Activated naive CD8-positive, alpha-beta T cell treated with anti-CD3 and anti-CD28 coated beads, Interleukin-2, amount 10 ng/mL, durations not matched to agents 7 days and 5 days (primary cell): ENCODE measurements at places on chromosomes 6 and 20. TPM values are rescaled to one million over a fixed set of nuclear protein-coding genes. Genes with fewer than 3 reads are reported as not detected.

DNA sequence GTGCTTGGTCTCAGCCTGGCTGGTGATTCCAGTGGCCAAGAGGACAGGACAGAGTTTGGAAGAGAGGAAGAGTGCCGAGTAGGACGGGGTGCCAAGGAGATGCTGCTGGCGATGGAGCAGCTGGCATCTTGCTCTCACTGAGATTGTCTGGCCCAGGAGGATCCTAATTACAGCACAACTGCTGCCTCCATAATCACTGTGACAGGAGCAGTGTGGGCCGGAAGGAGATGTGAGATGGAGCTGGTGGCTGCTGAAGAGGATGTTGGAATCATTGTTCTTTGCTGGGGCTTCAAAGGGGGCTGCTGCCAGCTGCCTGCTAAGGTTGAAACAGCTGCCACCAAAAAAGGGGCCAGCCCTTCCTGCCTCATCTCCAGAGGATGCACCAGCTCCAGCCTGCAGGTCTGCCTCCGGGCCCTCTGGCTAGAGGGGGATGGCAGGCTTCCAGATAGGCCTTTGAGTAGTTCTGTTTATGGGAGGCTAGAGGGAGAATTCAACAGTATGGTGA, 214.4 kb downstream of the RNF144B start:
- no peak for DNase-seq

DNA sequence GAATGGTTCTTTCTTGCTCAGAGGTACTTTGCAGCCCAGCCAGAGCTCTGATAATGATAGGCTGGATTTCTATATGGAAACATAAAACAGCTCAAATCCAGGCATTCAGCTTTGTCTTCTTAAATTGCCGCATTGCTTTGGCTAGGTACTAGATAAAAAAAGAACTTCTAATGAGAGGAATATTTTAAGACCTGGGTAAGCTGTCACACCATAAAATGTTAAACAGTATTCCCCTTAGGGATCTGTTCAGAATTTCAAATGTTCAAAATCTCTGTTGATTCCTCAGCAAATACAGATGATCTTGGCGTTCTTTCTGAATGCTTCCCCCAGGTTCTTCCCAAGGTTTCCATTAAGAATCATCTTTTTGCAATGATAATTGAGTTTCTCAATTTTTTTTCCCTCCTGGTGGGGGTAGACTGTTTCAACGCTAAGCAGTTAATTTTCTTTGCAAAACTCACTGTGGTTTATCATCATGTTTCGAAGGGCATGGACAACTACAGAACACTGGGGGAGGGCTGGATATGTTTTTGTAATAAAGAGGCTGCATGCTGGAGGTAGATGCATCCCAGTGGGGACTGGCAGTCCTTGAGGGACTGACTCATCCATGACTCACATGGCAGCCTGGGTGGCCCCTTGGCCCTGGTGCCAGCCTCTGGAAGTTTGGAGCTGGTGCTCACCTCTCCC, 31.0 kb downstream of the TIAM2 start:
- no peak for DNase-seq

- DNase-seq, result no peak
Observed at GRCh38 chr20:39468703-39469102, 506.6 kb downstream of the DHX35 start.

The HLA-DOB gene
- total RNA-seq, result 2.4 TPM

DNA sequence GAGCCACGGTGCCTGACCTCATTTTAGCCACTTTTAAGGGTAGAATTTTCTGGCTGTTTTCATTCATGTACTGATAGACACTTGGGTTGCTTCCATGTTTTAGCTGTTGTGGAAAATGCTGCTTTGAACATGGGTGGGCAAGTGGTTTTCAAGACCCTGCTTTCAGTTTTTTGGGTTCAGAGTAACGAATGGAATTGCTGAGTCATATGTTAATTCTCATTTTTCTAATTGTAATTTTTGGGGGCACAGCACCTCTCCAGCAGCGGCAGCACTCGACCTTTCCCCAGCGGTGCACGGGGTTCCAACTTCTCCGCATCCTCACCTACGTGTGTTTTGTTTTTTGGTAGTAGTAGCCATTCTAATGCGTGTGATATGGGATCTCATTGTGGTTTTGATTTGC, 5.4 kb downstream of the NQO2 start:
- DNase-seq, result no peak

DNA sequence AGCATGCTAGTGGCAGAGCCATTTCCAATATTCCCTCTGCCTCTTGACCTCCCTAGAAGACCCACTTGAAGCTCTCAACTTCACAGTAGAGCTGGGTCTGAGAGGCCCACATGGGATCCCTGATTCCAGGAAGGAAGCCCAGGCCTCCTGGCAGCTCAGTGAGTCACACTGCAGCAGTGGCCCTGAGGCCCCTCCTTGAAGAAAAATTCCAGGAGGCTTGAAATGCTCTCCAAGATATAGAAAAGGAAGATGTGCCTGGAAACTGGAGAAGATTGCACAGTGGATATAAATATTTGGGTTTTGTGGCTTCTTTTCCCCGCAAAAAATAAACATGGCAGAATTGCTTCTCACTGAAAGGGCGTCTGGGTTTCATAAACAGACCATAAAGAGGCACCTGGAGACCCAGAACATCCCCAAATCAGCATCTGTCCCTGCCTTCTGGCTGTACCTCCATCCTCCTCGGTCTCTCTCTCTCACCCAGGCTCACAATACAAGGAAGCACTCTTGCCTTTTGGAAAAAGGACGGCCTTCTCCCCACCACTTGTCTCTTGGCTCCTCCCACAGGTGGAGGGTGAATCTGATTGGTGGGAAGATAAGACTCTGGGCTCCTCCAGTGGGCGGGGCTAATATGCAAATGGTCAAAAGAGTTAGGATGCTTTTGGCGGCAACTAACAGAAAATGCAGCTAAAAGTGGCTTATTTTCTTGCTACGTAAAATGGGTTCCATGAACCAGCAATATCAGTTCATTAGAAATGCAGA, 200.0 kb upstream of the SULF2 start:
- no peak for DNase-seq

GRCh38 chr20:63538204-63539091, 1.3 kb upstream of the PTK6 start:
- DNase-seq, result no peak

GRCh38 chr6:139600919-139601475, 226.5 kb upstream of the CITED2 start:
- no peak for DNase-seq

- no peak for DNase-seq
Observed at GRCh38 chr20:19380211-19380610, 167.8 kb downstream of the SLC24A3 start.

DNA sequence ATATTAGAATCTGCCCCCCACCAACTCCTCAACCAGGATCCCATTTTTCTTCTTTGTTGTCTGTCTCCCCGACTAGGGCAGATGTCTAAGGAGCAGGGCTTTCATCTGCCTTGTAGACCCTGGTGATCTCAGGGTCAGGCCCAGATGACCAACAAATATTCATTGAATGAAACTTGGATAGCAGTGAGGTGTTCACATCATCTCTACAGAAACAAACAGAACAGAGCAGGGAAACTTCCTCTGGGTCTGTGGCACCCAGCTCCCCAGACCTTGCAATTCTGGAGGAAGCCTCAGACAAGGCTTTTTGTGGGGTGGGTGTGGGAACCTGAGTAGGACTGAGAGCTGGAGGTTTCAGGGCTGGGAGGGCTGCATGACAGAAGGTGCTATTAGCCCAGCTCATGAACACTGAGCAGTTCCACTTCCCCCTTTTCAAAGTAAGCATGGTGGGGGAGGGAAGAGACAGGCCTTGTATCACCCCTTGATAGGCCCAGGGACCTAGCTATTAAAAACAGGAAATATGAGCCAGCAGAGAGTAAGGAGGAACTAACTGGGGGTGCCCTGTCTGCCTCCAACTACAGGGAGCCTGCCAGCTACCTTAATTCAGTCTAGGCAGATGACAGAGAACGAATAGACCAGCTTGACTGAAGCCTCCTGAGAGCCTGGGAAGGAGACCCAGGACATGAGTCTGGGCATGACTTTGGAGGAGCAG, 37.3 kb upstream of the TOP1 start:
- DNase-seq, result no peak

The ZBP1 gene
- 28.5 TPM for total RNA-seq

The TBXT gene
- not detected for total RNA-seq

DNA sequence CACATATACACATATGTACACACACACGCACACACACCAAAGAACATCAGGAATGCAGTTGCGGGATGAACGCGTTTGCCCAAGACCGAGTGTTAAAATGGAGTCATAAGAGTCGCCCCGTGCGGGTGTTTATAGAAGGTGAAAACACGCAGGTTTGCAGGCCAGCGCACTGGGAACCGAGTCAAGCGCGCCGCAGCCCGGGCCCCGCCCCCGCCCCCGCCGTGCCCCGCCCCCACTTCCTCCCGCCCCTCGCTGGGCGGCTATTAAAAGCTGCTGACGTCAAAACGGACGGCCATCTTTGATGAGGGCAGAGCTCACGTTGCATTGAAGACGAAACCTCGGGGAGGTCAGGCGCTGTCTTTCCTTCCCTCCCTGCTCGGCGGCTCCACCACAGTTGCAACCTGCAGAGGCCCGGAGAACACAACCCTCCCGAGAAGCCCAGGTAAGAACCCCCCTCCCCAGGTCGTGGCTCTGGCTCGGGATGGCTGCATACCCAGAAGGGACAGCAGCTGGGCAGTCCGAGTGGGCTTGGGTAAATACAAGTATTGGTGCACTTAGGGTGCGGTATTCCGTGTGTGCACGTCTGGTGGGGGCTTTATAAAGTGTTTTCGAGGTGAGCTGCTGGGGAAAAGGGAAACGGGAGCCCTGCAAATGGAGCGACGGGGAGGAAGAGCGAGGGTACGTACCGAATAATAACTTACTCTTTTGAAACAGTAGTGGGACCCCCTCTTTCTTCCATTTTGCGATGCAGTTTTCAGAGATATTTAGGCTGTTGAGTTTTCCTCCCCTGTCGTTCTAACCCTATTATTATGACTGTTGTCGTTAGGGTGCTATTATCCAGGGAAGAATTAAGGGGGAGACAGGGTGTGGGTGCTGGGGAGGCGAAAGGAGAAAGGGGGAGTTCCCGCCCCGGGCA, at the start of gene SNAP25:
Gene SNAP25 (plus strand): TSS at position 295 of the 916 bp plus-strand sequence. CDS start 56,662 bp downstream, outside the sequence.
- DNase-seq, result peak; percentile 46

The BPIFA1 gene
- total RNA-seq, result not detected

The MATN4 gene
- total RNA-seq, result 0.30 TPM

GRCh38 chr6:37690964-37691735, 6.5 kb downstream of the MDGA1 start:
- no peak for DNase-seq

DNA sequence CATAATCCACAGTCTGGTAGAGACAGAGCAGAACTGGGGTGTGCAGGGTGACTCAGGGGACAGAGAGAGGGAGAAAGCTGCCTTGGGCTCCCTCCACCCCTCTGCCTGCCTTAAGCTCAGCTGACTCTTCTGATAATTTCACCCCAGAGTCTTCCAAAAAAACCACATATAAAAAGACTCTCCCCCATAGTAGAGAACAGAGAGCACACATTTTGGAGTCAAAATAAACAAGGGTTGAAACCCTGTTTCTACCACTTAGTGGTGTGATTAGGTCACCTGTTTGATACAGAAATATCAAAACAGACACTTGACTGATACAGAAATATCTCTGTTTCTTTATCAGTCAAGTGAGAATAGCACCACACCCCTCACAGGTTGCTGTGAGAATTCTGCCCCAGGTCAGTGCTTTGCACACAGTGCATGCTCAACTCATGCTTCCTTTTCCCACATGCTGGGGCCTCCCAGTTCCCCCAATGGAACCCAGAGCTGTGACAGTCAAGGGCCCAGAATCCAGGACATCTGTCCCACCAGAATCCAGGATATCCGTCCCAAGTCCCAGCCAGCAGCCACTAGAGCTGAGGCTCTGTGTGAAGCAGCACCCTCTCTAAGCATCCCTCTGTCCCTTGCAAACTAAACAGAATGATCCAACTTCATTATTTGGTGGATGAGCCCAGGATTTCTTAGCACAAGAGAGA, 1.2 kb downstream of the TREML2 start:
- DNase-seq, result peak; percentile 54

DNA sequence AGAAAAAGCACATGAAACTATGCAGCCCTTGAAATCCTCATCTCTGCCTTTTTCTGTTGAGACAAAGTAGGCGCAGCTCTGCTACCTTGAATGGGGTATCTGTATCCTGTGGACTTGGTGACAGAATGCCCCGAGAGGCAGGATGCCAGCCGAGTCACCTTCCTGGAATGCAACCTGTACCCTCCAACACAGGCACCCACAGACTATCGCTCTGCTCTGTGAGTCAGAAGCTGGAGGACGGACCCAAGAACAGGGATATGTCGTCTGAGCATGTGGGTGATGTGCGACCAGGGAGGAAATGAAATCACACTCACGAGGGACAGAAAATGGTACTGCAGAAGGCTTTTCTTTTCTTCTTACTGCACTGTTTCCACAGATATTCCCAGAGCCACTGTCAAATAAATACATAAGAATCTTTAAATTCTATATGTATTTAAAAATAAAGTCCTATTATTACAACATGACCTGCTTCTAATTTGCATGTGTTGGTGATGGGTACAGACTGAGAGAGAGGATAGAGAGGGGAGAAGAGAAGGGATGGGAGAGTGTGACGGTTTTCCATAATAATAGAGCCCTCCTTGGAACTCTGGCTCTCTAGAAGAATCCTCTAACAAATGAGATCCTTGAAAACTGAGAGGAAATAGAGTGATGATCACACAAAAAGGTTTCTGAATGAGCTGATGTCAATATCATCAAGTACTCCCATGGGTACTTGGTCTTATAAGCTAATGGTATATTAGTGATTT, 308.1 kb downstream of the FOXC1 start:
- DNase-seq, result no peak

DNA sequence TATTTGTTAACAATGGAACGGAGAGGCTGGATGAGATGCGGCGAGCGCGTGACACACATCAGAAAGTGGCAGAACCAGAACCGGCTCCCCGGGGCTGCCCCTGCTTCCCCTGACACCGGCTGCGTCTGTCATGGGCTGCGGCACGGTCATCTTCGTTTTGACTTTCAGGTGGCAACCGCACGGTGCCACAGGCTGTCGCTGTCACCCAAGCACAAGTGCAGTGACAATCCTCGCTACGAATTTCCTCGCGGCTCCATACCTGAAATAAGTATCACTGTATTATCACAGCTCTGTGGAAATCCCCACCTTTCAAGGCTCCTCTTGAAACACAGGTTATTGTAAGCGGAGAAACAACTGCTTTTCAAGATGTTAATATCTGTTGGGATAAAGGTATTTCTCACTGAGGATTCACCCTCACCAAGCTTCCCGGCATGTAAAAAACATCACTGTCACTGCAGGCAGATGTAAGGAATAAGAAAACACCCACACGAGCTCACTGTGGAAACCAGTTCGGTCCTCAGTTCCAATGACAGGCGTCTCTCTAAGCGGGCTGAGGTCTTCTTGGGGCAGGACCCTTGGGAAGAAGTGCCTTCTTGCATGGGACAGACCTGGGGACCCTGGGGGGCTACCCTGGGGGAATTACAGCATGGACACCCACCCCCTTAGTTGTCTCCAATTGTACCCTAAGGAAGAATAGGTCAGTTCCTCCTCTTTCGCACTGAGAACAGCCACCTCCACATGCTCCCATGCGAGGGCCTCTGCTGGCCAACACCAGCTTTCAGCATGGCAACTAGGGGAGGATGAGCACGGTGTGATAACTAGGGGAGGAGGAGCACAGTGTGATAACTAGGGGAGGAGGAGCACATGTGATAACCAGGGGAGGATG, 86.3 kb downstream of the DACT2 start:
- no peak for DNase-seq
